ENCODE measurements at places on chromosomes 11 and 22. TPM values are rescaled to one million over a fixed set of nuclear protein-coding genes. Genes with fewer than 3 reads are reported as not detected.

DNA sequence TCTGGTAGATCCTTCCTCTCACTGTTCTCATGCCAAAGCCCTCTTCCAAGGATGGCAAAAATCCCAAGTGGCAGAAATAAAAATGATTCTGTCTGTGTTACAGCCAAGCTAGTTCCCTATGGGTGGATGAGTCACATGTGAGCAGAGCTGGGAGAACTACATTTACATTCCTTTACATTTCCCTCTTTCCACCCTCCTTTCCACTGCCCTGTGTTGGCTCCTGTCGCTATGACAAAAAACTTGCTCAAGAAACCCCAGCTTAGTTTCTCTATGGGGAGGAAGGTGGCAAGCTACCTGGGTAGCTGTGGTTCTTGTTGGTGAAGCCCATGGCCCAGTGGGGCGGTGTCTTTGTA, 10.2 kb upstream of the DDB2 start:
- DNase-seq: no peak

DNA sequence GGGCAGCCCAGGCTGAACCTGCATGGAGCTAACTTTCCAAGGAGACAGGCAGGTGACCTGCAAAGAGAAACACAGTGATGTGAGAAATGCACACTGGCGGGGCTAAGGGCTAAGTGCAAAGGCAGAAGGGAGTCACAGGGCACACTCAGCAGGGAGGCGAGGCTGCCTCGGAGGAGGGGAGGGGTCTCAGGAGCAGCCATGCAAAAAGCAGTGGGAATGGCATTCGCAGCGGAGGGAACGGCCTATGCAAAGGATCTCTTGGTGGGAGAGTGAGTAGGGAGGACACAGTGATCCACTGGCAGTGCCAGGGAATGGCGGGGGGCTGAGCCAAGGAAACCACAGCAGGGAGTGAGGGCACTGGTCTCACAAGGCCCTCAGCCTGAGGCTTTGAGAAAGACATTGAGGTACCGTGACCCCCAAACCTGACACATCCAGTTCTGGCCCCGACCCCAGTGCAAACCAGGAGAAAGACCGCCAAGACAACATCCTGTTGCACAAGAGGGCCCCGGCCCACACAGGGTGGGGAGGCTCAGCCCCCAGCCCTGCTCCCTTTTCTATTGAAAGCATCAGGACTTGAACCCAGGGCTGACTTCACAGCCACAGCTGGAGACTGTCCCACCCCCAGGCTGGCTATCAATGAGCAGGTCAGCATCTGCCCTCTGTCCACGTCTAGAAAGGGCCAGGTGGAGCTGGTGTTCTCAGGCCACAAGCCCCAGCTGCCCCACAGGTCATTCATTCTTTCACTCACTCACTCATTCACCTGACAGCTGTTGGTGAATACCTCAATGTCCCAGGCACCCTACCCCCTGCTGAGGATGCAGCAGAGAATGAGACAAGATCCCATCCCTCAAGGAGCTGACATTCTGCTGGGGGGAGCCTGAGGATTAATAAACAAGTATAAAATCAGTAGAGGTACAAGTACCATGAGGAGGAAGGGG, 50.7 kb downstream of the IGLL1 start:
- no peak for DNase-seq

DNA sequence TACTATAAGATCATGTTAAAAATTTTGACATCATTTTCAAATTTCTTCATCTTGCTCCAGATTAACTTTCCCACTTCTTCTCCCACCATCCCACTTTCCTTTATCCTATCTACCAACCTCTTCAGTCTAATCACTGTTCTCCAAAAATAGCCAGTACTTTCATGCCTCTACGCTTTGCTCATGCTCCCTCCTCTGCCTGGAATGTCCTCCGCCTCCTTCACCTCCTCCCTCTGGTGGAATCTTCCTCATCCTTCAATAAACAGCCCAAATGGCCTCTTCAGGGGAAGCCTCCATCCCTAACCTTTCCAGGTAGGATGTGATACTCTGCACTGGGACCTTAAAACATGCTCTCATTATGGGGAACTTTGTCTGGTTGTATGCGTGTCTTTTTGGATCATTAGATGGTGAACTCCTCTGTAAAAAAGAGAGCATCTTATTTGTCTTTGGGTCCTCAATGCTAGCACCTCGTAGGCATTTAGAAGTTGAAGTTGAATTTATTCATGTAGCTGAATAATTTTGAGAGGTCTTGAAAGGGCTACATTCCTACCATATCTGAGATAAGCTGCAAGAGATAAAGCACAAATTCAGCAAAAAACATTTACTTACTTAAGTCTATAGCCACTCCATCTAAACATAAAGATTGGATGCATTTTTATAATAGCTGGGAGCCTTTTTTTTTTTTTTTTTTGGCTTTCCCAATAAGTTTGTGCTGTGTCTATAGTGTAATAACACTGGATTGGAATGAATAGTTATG, 8.0 kb upstream of the CSRP3 start:
- DNase-seq: no peak

- DNase-seq: no peak
Measured at GRCh38 chr22:22158207-22158816, 86.3 kb upstream of the VPREB1 start.

GRCh38 chr11:117299351-117300282, 8.5 kb downstream of the BACE1-AS start:
- DNase-seq: no peak

GRCh38 chr22:37746366-37747079, 49.7 kb downstream of the TRIOBP start:
- no peak for DNase-seq

- DNase-seq: no peak
Measured at GRCh38 chr11:44402466-44403075, 92.6 kb upstream of the ALX4 start.

DNA sequence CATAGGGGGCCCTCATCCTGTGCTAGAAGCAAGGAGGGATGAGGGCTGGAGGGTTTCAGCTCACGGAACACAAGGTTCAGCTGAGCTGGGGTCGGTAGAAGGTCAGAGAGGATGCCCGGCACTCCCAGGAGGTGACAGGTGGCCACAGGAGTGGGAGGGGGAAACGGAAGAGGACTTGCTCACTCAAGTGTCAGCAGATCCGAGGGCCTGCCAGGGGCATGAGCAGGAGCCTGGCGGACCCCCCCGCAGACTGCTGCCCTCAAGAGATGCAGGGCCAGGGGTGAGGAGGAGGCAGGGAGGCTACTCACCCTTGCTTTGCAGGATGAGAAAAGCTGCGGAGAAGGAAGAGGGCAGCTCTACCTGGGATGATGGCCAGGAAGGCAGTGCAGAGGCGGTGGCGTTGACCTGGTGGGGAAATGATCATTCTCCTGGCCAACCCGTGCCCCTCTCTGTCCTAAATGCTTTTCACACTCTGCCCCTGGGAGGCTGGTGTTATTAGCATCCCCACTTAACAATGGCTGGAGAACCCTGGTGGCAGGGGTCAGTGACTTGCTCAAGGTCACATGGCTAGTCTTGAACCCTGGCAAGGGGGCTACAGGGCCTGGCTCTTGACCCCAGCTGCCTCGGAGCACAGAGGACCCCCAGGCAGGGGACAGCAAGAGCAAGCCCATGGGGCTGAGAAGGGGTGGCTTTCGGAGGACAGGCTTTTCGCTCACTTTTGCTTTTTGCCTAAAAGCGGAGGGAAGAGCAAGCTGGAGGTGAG, 30.1 kb upstream of the CSNK1E start:
- peak; percentile 20 for DNase-seq

- no peak for DNase-seq
Measured at GRCh38 chr22:47796128-47796908, 1033.9 kb downstream of the TBC1D22A start.

DNA sequence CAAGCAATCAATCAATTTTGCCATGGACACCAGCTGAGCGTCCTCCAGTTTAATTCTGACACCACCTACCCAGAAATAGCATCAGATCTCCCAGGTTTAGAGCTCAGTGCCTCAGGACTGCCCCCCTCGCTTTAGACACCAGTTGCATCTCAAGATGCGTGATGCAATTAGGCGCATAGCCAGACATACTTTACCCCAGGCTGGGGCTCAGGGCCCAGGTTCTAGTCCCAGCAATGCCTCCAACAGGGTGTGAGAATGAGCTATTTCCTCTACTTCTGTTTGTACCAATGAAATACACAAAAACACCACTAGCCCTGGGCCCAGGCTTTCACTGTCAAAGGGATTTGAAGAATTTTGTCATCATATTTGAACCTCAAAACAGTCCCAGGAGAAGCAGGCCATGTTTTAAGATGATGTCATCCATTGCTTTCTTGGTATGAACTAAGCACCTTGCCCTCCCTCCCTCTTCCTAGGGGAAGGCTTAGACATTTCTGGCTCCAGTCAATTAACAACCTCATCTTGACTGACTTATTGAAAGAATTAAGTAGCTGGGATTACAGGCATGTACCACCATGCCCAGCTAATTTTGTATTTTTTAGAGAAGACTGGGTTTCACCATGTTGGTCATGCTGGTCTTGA, 61.5 kb upstream of the INCENP start:
- no peak for DNase-seq

DNA sequence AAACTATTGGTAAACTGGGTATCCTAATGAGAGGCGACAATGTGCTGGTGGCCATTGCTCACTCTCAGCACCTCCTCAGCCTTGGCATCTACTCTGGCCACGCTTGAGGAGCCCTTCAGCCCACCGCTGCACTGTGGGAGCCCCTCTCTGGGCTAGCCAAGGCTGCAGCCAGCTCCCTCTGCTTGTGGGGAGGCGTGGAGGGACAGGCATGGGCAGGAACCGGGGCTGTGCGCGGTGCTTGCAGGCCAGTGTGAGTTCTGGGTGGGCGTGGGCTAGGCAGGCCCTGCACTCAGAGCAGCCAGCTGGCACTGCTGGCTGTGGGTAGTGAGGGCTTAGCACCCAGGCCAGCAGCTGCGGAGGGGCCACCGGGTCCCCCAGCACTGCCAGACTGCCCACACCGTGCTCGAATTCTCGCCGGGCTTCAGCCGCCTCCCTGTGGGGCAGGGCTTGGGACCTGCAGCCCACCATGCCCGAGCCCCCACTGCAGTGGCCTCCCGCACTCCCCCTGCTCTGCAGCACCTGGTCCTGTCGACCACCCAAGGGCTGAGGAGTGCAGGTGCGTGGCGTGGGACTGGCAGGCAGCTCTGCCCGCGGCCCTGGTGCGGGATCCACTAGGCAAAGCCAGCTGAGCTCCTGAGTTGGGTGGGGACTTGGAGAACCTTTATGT, 575.9 kb upstream of the ANO3 start:
- DNase-seq: no peak

- DNase-seq: no peak
Measured at GRCh38 chr11:69444381-69445130, 36.9 kb upstream of the LINC01488 start.

GRCh38 chr11:2892215-2892966, 6.8 kb upstream of the CDKN1C start:
- DNase-seq: no peak

- no peak for DNase-seq
Measured at GRCh38 chr11:85385111-85385510, 242.0 kb downstream of the DLG2 start.

DNA sequence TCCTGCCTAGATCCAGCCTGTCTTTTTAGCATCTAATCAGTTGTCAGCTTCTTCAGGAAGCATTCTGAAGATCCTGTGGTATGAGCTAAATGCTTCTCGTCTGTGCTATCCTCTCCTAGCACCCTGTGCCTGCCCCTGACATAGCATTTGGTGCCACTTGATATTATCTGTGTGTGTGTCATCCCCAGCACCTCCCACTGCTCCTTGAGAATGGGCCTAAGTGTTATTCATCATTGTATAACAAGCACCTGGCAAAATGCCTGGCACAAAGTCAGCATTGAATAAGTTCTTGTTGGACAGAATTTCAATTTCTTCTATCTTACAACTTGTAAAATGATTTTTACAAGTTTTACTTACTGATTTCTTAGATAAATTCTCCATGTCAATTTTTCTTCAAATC, 28.1 kb upstream of the OLFML1 start:
- DNase-seq: no peak

DNA sequence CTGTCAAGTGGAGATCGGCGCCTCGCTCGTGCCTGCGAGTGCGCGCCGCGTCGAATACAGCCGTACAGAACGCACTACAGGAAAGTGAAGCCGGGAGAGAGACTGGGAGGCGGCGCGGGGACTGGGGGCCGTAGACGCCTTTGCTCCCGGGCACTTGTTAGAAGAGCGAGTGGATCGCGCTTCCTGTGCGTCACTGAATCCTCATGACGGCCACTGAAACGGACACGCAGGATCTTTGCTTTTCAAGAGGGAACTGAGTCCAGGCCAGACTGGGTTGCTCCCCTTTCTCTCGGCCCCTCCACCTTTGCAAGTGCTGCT, 314 bp downstream of the RIC8A start:
- no peak for DNase-seq

DNA sequence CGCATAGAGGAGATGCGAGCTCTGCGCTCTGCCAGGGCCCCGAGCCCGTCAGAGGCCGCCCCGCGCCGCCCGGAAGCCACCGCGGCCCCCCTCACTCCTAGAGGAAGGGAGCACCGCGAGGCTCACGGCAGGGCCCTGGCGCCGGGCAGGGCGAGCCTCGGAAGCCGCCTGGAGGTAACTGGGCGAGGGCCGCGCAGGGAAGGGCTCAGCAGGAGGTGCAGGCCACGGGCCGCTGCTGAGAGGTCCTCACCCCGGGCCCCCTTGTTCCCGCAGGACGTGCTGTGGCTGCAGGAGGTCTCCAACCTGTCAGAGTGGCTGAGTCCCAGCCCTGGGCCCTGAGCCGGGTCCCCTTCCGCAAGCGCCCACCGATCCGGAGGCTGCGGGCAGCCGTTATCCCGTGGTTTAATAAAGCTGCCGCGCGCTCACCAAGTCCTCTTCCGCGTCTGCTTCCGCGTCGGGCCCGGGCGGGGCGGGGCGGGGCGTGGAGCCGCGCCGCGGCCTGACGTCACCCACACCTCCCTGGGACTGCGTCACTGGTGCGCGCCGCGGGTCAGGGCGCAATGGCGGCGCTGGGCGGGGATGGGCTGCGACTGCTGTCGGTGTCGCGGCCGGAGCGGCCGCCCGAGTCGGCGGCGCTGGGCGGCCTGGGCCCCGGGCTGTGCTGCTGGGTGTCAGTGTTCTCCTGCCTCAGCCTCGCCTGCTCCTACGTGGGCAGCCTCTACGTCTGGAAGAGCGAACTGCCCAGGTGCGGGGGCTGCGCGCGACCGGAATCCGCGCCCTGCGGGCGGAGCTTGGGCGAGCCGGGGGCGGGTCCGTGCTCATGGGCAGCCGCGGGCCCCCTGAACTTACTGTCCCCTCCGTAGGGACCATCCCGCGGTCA, at the start of gene RCE1:
TSS of gene RCE1 (plus strand) at position 546 of the 880 bp plus-strand sequence. CDS start at position 561, 15 bp downstream.
- peak; percentile 73 for DNase-seq

GRCh38 chr22:19915287-19915954, 26.2 kb upstream of the COMT start:
- no peak for DNase-seq

Gene E2F8
- polyA plus RNA-seq: 6.8 TPM

Gene NADSYN1
- 33.0 TPM for polyA plus RNA-seq

Gene FBXO7
- polyA plus RNA-seq: 123 TPM
